ENCODE measurements at places on chromosomes 7 and 10.
A peak's percentile ranks its signal among the peaks of the same experiment; 100 is the strongest.

- DNase-seq: peak; percentile 81
Observed at GRCh38 chr10:101214446-101215396, 14.5 kb downstream of the LBX1 start.

DNA sequence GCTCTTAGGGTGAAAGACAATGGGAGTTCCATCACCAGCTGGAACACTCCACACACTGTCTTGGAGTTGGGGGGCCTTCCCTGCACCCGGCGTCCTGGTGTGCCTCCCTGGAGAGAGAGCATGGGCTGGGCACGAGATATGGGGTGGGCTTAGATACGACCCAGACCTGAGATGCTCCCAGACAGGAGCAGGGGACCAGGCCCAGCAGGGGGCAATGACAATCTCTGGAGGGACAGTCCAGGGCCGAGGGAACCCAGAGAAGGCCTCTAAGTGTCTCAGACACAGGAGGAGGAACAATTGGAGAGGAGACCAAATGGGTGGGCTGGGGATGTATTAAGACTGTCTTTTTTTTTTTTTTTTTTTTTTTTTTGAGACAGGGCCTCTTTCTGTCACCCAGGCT, 40.0 kb downstream of the MYL10 start:
- DNase-seq: no peak

- no peak for DNase-seq
Observed at GRCh38 chr7:53768186-53768585, 732.8 kb downstream of the POM121L12 start.

- DNase-seq: peak; percentile 9
Observed at GRCh38 chr7:5077740-5078139, 32.1 kb downstream of the RBAK start.
